OCI-M1 (cell line): ENCODE measurements at places on chromosomes 16 and 17.

DNA sequence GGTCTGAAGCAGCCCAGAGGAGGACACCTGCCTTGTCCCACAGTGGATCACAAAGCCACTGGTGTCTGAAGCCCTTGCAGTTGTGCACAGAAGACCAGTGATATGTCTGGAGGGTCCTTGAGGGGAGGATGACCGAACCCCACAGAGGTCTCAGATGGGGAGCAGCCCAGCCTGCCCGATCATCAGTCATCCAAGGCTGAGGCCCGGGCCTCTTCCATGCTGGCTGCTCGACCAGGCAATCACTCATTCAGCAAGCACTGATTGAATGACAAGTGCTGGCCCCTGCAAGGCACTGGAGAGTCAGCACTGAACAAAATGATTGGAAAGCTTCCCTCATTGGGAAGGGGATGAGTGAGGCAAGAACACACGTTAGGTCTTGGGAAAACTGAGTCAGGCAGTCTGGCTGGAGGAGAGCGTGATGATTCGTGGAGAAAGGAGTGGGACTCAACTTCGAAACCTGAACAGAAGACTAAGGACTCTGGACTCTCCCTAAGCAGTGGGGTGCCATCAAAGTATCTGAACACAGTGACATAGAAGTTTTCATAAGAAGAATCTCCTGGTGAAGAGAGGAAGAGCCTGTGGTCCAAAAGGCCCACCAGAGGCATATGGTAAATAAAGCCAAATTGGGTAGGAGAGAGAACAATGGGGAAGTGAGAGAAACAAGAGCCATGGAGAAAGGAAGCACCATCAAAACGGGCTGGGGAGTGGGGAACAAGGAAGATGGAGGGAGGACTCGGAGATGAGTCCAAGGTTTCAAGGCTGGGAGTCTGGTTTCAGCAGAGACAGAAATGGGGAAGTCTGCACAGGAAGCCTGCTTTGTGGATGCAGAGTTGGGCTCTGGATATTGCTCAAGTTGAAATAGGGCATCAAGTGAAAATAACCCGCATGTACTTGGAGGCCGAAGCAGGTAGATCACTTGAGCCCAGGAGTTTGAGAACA is 10.2 kb downstream of the PIK3R5 start:
- DNase-seq = no peak

- DNase-seq = no peak
Measured at GRCh38 chr17:17149520-17150447, 56.3 kb downstream of the PLD6 start.

DNA sequence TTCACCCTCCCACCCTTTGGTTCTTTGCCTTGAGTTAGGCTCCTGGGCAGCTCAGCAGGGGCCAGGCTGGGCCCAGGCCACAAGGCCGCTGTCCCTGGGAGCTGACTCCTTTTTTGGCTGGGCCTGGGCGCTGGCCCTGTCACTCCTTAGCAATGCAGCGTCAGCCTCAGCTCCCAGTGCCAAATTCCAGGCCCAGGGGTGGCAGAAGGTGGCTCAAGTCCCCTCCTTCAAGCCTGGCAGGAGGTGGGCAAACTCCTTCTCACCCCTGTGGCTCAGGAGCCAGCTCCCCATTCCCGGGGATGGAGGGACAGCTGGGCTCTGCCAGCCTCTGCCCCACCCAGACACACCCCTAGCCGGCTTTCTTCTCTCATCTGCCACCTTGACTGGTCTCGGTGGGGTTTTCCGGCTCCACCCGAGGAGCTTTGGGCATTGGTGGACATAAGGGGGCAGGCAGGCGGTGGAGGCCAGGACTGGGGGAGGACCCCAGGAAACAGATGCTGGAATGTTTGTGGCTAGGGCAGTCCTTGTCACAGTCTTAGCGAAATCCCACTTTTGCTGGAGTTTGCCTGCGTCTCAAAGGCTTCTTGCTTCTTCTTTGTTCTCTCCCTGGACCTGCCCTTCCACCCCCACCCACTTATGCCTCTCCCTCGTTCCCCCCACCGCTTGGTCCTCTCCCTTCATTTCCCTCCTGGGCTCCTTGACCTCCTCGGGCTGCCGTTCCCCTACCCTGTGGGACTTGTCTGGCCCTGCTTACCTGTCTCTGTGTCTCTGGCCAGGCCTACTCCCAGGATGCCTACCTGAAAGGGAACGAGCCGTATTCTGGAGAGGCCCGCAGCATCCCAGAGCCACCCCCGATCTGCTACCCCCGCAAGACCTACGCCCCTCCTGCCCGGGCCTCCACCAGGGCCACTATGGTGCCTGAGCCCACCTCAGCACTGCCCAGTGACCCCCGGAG is 37.4 kb downstream of the ARHGAP23 start:
- no peak for DNase-seq

DNA sequence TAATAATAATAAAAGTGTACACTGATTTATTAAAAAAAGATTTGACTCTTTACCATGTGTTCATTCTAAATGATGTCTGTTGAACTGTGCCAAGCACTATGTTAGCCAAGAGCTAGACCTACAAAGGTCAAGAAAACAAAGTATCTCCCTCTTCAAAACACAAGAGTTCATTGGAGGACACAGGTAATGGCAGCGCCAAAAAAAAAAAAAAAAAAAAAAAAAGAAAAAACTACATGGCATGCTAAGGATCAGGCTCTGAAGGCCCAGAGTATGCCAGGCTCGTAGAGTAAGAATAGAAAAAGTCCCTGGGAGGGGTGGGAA is 35.2 kb downstream of the CYTH1 start:
- DNase-seq = no peak

GRCh38 chr17:59534583-59534982 is 30.8 kb upstream of the DHX40 start:
- peak; percentile 77 for DNase-seq

DNA sequence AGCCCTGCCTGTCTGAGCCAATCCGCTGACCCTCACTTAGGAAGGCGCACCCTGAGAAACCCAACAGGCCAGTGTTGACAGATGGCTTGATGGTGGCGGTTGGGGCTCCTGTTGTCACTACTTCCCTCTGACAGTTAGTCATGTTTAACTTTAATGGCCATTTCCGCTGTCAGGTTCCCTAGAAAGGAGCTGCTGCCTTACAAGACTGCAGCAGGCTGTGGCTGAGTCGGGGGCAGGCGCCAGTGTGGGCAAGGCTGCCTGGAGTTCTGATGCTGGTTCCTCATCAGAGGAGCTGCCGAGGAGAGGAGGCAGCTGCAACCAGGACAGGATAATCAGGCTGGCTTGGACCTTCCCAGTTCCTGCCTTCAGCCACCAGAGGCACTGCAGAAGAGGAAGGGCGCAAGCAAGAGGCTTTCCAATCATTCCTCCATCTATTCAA is 223.2 kb upstream of the DYNLRB2 start:
- DNase-seq = no peak

- peak; percentile 100 for DNase-seq
Measured at GRCh38 chr17:76671123-76671911, 27.8 kb upstream of the ST6GALNAC1 start.

GRCh38 chr17:57485566-57485865 is 229.2 kb downstream of the MSI2 start:
- no peak for DNase-seq
